ENCODE measurements at places on chromosomes 1 and 21.
A peak's percentile ranks its signal among the peaks of the same experiment; 100 is the strongest.

GRCh38 chr1:106978477-106979322, 77.8 kb upstream of the PRMT6 start:
- DNase-seq: no peak

DNA sequence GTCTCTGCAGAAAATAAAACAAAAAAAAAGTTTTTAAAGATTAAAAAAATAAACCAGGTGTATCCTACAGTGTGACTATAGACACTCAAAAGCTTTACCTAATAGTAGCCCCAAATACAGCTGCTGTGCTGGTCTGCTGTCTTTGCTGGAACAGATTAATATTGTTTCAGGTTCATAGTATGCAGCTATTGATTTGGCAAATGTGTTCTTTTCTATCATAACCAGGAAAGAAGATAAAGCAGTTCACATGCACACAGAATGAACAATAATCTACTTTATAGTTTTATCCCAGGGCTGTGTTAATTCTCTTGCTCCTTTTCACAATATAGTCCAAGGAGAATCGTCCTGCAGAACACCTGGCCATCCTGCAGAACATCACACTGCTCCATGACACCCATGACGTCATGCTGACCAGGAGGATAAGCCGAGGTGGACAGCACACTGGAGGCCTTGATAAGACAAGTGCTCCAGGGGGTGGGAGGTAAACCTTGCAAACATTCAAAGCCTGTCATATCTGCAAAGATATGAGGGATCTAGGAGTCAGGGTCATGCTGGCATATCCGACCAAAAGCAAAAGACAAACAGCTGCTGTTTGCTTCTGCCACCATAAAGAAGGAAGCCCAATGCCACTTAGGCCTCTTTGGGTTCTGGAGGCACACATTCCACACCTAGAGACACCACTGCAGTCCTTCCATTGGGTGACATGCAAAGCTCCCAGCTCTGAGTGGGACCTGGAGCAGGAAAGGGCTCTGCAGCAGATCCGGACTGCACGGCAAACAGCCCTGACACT, 86.1 kb upstream of the SLC2A1 start:
- no peak for DNase-seq

DNA sequence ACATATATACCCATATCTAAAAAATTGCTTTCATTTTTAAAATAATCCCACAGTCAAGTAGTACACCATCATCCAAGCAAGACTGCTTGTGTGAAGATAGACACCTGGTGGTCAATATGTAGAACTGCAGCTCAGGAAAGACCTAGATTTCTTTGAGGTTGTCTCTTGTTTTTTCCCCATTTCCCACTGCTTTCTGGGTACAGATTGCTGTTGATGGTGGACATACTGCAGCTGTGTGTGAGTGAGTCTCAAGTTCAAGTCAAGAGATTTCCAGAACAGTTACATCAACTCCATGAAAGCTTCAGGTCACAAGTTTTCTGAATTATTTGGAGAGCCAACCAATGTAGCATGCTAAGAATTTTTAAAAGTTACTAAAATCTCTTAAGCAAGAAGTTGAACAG, 306.4 kb downstream of the DUSP10 start:
- no peak for DNase-seq

DNA sequence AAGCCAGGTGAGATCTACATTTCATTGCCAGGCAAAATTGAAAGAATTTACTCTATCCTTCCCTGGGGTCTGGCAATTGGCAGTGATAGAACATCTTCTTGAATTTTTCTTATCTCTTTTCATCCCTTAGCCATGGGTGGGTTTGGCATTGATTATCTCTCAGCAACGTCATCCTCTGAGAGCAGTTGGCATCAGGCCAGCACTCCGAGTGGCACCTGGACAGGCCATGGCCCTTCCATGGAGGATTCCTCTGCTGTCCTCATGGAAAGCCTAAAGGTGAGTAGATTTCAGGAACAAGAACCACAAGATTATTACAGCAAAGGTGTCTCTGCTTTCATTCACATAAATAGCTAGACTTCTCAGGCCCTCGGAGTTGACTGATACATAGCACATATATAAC, 39.3 kb downstream of the NCF2 start:
- DNase-seq: no peak

- peak; percentile 28 for DNase-seq
These were observed 149.0 kb downstream of the IGSF21 start for GRCh38 chr1:18256282-18257235.

DNA sequence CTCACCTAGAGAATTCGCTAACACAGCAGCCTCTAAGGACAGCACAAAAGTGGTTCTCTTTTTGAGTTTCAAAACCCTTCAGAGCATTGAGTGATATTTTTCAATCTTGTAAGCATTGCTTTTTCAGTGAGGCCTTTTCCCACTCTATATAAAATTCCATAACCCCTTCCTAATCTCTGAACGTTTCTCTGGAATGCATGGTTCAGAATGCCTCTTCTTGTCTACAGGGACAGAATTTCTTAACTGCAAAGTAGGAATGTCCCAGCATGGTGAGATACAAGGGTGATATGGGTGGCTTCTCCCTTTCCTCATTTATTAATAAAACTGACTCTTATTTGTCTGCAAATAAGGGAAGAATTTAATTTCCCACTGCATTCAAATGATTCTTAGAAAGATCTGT, 377.9 kb downstream of the LTN1 start:
- DNase-seq: no peak

GRCh38 chr1:162303004-162303344, 73.7 kb downstream of the SPATA46 start:
- no peak for DNase-seq

- DNase-seq: no peak
These were observed 45.1 kb downstream of the FASLG start for GRCh38 chr1:172704001-172704400.

GRCh38 chr21:29671728-29672127, 268.1 kb downstream of the GRIK1 start:
- no peak for DNase-seq

DNA sequence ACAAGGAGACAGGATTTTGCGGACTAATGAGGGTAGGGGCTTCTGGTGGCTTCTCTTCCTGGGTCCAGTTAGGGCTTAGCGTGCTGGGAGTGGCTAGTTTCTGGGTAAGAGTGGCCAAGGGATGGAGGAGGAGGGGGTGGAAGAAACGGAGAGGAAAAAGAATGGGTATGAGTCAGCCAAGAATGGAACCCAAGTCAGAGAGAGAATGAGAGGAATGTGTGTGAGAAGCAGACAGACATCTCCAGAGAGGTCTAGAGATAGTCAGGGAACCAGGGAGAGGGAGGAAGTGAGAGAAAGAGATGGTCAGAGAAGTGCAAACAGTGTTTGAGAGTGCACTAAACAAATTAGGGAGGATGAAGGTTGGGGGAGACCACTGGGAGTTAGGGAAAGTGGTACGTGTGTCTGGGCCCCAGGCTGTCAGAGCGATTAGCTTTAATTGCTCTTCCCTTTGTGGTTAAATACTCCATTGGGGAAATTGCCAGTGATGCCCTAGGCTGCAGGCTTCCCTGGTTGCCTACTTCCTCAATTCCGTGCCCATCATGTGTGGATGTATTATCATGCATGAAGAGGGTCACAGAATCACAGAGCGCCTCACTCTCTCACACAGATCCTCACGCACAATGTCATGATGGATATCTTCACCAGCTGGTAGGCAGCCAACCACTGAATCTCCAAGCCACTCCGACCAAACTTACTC, 1.4 kb downstream of the PEA15 start:
- no peak for DNase-seq

DNA sequence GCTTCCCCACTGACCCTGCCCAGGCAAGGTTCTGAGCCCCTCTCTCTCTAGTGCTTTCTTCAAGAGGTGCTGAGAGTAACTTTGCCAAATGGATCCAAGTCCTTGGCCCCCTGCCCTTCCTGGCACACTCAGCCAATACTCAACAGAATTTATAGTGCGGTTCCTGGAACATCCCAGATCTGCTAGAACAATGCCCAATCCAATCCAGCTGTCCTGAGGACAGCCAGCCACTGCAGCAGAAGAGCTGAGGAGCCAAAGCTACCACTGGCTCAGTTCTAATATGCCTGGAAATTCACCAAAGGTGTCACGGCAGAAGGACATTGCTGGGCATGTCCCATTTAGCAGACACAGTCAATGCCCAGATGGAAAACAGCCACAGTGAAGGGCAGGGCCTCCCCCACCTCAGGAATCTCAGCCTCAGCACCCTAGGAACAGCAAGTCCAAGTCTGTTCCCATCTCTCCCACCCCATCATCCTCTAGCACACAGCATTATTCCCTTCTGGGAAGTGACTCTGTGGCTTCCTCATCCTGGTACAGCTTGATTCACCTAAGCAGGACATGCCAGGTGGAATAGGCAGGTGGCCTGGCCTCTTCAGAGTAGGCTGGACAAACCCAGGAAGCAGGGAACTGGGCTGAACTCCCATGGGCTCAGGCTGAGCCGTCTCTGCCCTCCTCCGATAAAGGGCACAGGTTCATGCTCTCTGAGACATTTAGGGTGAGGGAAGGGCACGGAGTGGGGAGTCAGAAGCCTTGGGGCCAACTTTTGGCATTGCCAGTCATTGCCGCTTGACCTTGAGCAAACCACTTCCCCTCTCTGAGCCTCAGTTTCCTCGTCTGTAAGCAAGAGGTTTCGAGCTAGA, 24.6 kb downstream of the PMVK start:
- DNase-seq: no peak

GRCh38 chr21:42614396-42614795, 39.0 kb upstream of the PDE9A start:
- DNase-seq: no peak

DNA sequence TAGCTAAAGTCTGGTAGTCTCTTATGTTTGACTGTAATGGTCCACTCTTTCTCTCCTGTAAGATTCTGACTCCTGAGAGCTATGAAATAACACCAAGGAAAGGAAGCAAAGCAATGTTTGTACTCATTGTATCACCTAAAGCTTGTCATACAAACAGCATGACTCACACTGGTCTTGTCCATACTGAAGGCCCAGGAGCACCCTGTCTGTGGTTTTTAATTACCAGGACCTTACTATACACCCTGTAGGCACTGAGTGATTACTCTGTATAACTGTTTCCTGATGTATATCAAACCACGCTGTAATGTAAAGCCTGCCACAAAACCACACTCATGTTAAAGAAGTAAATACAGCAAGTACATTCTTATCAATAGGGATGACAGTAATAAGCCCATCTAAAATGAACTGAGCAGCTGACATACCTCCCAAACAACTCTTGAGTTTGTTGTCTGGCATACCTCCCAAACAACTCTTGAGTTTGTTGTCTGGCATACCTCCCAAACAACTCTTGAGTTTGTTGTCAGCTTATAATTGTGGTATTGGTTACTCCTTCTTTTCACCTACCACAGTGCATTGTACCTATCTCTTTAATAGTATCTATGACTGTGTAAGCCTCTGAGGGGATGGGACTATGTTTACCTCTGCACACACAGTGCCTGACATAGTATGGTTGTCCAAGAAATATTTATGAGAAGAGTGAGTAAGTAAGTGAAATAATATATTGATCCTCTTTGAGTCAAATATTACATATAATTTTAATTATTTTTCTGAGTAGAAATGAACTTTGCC, 11.6 kb upstream of the TNFSF18 start:
- DNase-seq: no peak

DNA sequence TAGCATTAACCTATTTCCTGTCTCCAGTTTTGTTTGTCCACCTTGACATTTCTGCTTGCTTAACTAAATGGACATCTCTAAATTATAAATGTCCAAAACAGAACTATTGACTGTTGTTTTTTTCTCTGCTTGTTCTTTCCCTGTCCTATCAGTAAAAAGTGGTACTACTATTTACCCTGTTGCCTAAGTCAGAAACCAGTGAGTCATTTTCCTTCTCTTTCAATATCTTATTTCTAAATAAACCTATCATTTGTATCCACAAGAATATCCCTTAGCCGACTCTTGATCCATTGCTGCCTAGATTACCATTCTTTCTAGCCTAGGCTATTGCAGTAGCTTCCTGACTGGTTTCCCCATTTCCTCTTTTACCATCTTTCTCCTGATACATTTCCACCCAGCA, 22.5 kb downstream of the MIER1 start:
- no peak for DNase-seq

DNA sequence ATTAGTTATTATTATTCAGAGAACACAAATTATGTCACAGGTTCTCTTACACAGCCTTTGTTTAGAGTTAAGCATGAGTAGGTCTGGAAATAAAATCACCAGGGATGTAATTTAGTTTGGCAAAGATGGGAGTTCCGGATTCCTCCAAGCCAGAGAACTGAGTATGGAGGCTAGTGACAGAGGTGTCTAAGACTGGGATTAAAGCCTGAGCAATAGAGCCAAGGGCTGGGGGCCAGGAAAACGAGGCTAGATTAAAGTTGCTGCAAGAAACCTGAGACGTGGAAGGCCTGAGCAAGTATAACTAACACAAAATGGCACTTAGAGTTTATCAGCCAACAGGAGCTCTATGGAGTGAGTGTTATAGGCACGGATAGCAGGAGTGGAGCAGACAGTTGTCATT, 381.6 kb downstream of the SRGAP2C start:
- no peak for DNase-seq

- no peak for DNase-seq
These were observed 965.7 kb downstream of the NCAM2 start for GRCh38 chr21:21963911-21964310.

DNA sequence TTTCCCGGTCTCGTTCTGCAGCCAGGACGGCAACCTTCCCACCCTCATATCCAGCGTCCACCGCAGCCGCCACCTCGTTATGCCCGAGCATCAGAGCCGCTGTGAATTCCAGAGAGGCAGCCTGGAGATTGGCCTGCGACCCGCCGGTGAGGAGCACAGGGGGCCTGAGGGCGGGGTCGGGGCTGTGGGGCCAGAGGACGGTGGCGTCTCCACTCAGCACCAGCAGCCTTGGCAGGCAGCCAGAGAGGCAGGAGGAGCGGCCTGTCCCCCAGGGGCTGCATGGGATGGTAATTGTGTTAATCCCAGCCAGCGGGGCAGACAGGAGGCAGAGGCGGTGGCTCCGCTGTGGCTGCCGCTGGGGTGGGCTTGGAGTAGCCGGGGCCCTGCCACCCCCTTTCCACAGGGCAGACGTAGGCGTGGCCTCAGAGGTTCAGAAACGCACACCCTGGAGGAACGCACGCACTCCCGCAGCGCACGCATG, 12.1 kb downstream of the SAMD11 start:
- DNase-seq: no peak

GRCh38 chr1:234091065-234091401, 186.6 kb downstream of the SLC35F3 start:
- no peak for DNase-seq

- no peak for DNase-seq
These were observed 43.5 kb upstream of the SDC3 start for GRCh38 chr1:30952098-30952497.

GRCh38 chr1:17933971-17934370, 173.6 kb upstream of the IGSF21 start:
- no peak for DNase-seq

DNA sequence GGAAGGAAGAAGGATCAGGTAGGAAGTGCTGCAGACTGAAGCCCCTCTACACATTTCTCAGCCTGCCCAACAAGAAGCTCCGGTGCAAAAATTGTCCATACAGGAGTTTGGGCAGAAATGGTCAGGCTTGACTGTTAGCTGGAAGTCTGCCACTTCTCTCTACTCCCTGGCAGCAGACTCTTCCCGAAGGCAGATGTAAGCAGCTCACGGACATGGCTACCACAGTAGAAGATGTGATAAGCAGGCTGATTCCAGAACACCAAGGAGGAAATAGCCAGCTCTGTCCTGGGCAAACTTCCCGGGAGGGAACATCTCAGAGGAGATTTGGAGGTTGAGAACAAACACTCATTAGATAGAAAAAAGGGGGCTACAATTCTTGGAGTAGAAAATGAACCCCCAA, 52.6 kb downstream of the TRABD2B start:
- no peak for DNase-seq

- no peak for DNase-seq
These were observed 197.3 kb downstream of the ZBTB18 start for GRCh38 chr1:244248426-244248825.

Measured in D721Med (cell line).